ENCODE measurements at places on chromosomes 11 and 22. TPM values are rescaled to one million over a fixed set of nuclear protein-coding genes. Genes with fewer than 3 reads are reported as not detected.

Gene CEP126
- 9.4 TPM for total RNA-seq

Gene MFRP
- total RNA-seq = not detected

Gene UPK3A
- total RNA-seq = not detected

Gene SEC14L6
- not detected for total RNA-seq

Gene RBFOX2
- total RNA-seq = not detected

GRCh38 chr11:134145715-134146114 is 76.8 kb downstream of the JAM3 start:
- no peaks in the 10 kb centered on the region for H3K4me1 ChIP-seq
- no peak for DNase-seq
- H3K27ac ChIP-seq = no peak overlapping the region
- no peaks in the 10 kb centered on the region for H3K36me3 ChIP-seq
- no peak overlapping the region for H3K4me3 ChIP-seq

DNA sequence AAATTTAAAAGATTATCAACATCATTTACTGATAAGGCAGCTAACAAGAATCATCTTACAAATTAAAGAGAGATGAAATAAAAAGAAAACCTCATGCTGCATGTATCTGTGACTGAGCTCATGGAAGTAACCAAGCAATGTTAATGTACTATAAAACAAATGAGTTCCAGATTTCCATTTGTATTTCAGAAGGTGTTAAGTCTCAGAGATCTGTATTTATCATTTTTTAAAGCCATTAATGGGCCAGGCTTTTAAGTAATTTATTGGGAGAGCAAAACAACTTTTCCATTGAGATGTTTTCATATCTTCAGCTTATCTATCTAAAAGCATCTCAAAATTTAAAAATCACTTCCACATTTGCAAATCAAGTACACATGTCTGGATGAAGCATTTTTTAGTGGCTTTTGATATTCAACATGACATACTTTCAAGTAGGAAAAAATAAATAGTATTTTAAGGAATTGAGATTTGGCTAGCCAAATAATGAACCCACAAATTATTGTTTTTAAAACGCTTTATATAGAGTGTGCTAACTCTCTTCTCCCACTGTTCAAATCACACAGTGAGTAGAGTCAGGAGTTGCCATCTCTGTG is 17.9 kb upstream of the BBOX1 start:
- no peaks in the 10 kb centered on the region for H3K4me1 ChIP-seq
- no peaks in the 10 kb centered on the region for H3K36me3 ChIP-seq
- no peak overlapping the region for H3K4me3 ChIP-seq
- DNase-seq = no peak

DNA sequence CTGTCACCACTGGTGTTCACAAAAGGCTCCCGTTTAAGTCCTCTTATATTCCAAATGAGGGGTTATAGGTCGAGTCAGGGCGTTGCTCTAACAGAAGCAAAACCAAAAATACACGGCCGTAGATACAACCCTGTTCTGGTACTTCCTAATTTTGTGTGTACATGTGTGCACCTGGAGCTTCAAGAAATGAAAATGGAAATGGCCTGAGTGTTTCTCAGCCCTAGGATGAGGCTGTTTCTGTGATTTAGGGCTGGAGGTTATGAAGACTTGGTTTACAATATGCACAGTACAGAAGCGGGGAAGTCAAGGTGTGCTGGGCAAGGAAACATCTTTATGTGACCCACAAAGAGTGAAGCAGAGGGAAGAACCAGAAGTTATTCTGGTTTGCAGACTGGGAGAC is 110.4 kb upstream of the OR4B1 start:
- H3K27ac ChIP-seq = peak overlapping the region; percentile 78
- H3K36me3 ChIP-seq = no peaks in the 10 kb centered on the region
- no peaks in the 10 kb centered on the region for H3K27me3 ChIP-seq
- peak; percentile 69 for DNase-seq
- H3K4me1 ChIP-seq = peaks cover 67% of the 10 kb centered on the region

GRCh38 chr11:63939397-63939891 is 642 bp downstream of the NAA40 start:
- H3K27ac ChIP-seq = peak overlapping the region; percentile 72
- no peaks in the 10 kb centered on the region for H3K36me3 ChIP-seq
- H3K4me1 ChIP-seq = peaks cover 27% of the 10 kb centered on the region
- H3K27me3 ChIP-seq = no peaks in the 10 kb centered on the region
- peak overlapping the region; percentile 73 for H3K4me3 ChIP-seq
- DNase-seq = no peak

- no peaks in the 10 kb centered on the region for H3K4me1 ChIP-seq
- no peak overlapping the region for H3K4me3 ChIP-seq
- DNase-seq = no peak
These were observed 13.6 kb downstream of the PNPLA5 start for GRCh38 chr22:43878079-43878795.

GRCh38 chr11:101618709-101619108 is 34.9 kb upstream of the TRPC6 start:
- H3K27ac ChIP-seq = no peak overlapping the region
- H3K4me1 ChIP-seq = no peaks in the 10 kb centered on the region
- no peak overlapping the region for H3K4me3 ChIP-seq
- no peaks in the 10 kb centered on the region for H3K36me3 ChIP-seq

GRCh38 chr11:74147199-74147929 is 23.4 kb downstream of the C2CD3 start:
- H3K4me3 ChIP-seq = no peak overlapping the region
- peaks cover 5% of the 10 kb centered on the region for H3K36me3 ChIP-seq
- DNase-seq = no peak
- no peak overlapping the region for H3K27ac ChIP-seq

DNA sequence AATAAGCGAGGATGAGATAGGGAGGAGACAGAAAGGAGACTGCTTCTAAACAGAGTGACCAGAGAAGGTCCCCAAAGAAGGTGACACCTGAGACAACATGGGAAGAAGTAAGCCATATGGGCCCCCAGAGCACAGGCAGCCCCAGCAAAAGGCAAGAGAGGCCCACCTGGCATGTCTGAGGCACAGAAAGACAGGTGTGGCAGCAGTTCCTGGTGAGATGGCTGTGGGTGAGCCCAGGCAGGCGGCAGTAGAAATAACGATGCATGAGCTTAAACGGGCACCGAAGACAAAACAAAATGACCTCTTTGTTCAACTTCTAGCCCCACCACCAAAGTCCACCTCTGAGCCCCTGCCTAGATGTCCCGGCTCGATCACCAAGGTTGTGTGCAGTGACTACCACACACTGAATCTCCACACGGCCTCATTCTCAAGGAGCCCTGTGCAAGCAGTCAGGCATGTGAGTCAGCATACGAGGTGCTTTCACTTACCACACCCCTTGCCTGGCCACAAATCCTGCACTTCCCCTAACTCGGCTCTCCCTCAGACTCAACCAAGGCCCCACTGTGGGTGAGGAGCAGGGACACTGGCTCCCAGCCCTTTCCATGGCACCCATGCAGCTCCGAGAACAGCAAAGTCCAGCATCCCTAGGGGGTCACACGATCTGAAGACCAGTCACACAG is 77.6 kb downstream of the PACSIN2 start:
- peak; percentile 78 for DNase-seq
- peak overlapping the region; percentile 24 for H3K4me3 ChIP-seq
- no peaks in the 10 kb centered on the region for H3K36me3 ChIP-seq
- peaks cover 79% of the 10 kb centered on the region for H3K4me1 ChIP-seq
- no peaks in the 10 kb centered on the region for H3K27me3 ChIP-seq

DNA sequence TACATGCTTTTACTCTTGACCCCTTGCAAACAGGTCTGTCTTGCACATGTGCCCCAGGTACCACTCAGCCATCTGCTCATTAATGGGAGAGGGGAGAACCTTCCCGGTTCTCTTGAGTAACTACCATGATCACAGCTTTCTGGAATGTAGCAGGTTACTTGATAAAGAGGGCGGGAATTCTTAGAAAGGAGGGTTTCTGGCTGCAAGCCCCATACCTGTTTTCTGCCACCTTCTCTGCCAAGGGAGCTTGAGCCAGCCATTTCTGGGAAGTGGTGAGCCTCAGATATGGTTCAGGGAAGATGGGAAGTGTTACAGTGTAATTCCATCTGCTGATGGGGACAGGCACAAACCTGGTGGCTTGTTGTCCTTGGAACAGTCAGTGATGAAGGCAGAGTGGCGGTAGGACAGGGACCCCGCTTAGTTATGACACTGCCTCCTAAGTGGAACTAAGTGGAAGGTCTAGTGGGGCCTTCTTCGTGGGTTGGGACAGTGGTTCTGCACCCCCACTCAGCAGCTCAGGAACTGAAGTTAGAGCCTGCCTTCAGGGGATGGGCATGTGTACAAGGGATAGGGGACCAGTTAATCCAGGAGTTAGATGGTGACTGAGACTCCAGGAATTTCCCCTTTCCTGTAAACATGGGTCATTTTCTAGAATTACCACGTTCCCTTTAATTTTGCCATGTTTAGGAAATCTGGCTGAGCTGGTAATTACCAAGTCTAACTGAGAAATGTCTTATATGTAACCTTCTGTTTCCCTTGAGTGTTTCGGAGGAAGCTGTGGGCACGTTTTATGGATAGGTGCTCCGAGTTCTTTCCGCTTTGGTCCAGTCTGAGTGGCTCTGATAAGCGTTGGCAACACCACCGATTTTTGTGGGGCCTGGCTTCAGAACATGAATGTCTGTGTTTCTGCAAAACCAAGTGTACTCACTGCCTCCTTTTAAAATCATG is 35.3 kb downstream of the BCR start:
- DNase-seq = peak; percentile 28
- peaks cover 68% of the 10 kb centered on the region for H3K4me1 ChIP-seq

DNA sequence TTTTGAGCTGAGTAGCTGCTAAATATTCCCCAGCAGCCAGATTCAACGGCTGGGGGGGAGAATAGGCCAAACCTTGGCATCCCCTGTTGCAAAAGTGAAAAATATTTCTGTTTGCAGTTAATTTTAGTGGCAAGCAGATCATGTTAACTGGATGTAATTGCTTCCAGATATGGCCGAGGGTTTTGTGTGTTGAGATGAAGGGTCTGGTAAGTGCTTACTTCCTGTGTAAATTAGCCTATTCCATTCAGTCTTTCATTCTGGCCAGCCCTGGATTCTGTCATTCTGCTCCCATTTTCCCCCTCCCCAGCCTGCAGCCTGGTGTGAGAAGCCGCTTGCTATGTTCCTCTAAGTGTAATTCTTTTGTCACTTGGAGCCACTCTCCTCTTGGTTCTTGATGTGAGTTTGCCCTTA is 17.4 kb downstream of the ZBTB16 start:
- peaks cover 23% of the 10 kb centered on the region for H3K4me1 ChIP-seq
- peak overlapping the region; percentile 29 for H3K4me3 ChIP-seq
- H3K36me3 ChIP-seq = no peaks in the 10 kb centered on the region
- H3K27me3 ChIP-seq = no peaks in the 10 kb centered on the region

- no peaks in the 10 kb centered on the region for H3K27me3 ChIP-seq
- no peak overlapping the region for H3K4me3 ChIP-seq
- no peak for DNase-seq
- no peaks in the 10 kb centered on the region for H3K36me3 ChIP-seq
These were observed 44.2 kb downstream of the SHANK2 start for GRCh38 chr11:71208011-71208774.

- H3K36me3 ChIP-seq = no peaks in the 10 kb centered on the region
- H3K4me3 ChIP-seq = no peak overlapping the region
These were observed 13.9 kb downstream of the DAGLA start for GRCh38 chr11:61693922-61694601.
